Bronchial epithelial cell (primary cell): ENCODE measurements at places on chromosomes 6 and 20. TPM values are rescaled to one million over a fixed set of nuclear protein-coding genes. Genes with fewer than 3 reads are reported as not detected.

Gene VGLL2
- not detected in 2 replicates for total RNA-seq

Gene PDYN
- not detected in 2 replicates for total RNA-seq

Gene PMEPA1
- total RNA-seq = 7.6 and 51.1 TPM in 2 replicates

Gene HLA-DRA
- total RNA-seq = 0.13 TPM in 1 of 2 replicates, not detected in the other

Gene BMP7
- total RNA-seq = not detected in 2 replicates

Gene ADGRG6
- total RNA-seq = 12.4 and 20.1 TPM in 2 replicates
